ENCODE measurements at places on chromosomes 6 and 20.

- no peak for DNase-seq
These were observed 14.3 kb upstream of the ELOVL2 start for GRCh38 chr6:11058406-11058805.

- DNase-seq, result no peak
These were observed 243.6 kb downstream of the KCNQ5 start for GRCh38 chr6:72865467-72865866.

DNA sequence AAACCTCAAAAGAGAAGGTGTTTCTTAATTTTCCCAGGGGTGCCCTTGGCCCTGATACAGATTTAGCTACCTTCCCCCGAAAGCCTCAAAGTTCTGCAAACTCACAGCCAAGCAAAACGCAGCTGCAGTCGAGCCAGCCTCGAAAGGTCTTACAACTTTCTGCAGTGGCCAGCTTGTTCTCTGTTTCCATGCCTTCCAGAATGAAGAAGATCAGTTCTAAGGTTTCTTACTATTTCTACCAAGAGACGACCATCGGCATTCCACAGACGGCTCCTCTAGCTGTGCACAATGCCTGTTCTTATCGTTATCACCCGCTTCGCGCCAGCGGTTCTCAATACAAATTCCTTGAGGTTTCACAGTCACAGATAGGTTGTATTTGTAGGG is 28.5 kb upstream of the CCR6 start:
- DNase-seq, result no peak

DNA sequence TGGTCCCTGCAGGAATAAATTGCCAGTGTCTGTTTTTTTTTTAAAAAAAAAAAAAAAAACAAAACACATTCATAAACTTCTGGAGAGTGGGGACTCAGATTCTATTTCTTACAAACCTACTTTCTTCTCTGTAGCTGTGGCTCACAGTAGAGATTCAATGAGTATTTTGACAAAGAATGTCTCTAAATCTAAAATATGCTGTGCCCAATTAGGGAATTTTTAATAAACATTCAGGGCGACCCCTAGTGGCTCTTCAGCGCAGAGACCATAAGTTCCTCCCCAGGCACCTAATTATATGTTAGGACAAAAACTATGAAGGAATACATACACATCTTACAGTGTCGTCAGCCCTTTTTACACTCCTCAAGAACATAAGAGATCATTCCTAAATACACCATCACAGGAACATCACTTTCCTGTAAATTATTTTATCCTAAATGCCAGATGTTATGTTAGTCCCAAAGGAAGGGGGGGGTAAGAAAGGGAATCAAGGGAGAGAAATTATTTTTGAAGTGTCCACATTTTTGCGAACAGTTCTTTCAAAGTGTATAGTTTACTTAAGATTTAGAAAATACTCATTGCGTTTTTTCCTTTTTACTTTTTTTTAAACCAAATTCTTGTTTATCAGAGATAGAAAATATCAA is 21.8 kb upstream of the NAA20 start:
- no peak for DNase-seq

- no peak for DNase-seq
These were observed 91.0 kb upstream of the SNX9 start for GRCh38 chr6:157732007-157732406.

- no peak for DNase-seq
These were observed 88.3 kb downstream of the NINL start for GRCh38 chr20:25496968-25497401.

GRCh38 chr6:40322336-40322735 is 264.8 kb downstream of the LRFN2 start:
- DNase-seq, result no peak

GRCh38 chr6:166814390-166814789 is 142.0 kb downstream of the RNASET2 start:
- DNase-seq, result no peak

DNA sequence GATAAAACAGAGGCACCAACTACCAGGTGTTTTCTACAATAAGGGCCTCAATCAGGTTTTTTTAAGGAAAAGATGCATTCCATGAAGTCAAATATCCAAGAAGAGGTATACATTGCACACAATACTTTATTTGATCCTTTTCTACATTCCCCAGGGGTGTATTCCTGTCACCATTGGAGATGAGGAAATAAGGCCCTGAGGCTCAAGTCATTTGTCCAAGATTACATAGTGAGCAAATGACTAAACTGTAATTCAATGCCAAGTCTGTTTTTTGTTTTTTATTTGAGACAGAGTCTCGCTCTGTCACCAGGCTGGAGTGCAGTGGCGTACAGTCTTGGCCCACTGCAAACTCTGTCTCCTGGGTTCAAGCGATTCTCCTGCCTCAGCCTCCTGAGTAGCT is 69.2 kb upstream of the CDYL start:
- no peak for DNase-seq

DNA sequence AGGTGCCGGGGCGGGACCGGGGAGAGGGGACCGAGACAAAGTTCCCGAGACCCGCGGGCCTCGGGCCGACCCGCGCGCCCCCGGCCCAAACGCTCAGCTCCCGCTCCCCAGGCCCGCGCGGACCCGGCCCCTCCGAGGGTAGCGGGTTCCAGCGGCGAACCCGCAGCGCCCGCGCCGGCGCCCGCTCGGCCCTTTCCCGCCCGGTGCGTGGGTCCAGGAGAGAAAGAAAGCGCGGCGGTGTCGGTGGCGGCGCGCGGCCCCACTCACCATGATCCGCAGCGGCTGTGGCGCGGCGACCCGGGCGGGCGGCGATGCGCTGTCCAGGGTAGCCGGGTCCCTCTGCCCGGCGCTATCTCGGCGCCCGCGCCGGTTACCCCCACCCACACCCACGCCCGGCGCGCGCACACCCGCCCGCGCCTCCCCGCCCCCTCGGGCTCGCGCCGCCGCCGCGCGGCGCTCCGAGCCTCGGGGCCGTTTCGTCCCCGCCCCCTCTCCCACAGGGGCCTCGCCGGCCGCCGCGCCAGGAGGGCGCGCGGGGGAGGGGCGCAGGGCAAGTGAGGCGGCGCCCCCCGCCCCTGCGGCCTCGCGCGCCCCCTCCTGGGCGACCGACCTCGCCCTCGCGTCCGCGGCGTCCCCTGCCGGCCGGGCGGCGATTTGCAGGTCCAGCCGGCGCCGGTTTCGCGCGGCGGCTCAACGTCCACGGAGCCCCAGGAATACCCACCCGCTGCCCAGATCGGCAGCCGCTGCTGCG is at the start of gene ELOVL2:
Gene ELOVL2 (minus strand): TSS at position 345 of the 751 bp plus-strand sequence. CDS start 75 bp downstream, at position 270.
- no peak for DNase-seq

DNA sequence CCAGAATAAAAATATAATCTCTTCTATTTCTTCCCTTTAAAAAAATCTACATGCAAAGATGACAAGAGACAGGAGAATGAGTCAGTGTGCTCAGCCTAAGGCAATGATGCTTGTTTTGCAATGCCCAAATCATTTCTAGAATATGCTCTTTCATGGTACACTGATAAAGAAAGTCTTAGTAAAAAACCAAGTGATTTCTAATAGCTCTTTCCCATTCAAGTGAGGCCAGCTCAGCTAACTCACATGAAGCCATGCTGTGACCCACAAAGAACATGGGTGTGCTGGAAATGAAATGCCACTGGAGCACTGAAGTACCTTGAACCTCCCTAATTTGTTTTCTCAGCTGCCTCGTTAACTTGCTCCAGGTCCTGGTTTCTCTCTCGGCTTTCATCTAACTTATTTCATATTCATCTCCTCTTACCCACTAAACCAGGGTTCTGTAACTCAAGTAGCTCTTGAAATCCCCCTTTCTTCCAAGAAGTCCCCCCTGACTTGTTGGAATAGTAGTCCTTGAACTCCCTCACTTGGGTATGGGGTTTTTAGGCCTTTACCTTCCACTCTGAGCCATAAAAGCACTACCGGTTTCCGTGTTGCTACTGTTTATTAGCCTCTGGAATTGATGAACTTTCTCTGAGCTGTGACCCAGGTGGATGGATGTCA is 92.7 kb downstream of the IRF4 start:
- no peak for DNase-seq

DNA sequence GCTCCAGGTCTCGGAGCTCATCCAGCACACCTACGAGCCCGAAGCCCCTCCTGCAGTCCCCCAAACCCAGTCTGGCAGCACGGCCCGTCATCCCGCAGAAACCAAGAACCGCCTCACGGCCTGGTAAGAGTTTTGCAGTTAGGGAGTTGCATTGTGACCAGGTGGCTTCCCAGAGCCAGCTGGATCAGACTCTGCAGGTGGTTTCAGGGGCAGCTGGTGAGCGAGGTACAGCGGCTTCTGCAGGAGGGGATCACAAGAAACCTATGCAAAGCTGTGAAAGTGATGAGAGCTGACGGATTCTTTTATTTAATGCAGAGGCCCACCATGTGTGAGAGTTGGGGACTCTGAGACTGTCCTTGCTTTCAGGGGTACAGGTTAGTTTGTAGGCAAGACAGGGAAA is 45.9 kb upstream of the SCGN start:
- DNase-seq, result no peak

DNA sequence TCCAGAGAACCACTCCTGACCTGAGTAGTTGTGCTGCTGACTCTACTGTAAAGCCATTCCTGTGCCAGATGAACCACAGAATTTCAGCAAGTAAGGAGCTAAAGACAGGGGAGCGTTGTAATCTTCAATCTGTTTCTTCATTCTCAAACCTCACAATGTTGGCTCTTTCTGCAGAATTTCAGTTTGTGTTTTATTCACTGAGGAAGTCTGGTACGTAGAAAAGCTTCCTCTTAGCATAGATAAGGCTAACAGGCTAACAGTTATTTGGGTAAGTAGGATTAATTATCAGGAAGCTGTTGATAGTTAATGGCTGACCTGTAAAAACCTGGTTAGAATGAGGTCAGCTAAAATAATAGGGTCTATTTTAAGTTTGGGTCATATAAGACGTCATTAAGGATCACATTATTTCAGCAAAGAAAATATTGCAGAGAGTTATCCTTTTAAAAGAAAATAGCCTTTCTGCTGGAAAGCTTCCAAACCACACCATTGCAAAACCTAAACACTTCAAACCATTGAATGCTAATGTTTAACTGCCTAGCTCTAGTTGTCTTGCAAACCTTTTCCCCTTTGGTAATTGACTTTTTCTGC is 14.1 kb upstream of the TENT5A start:
- no peak for DNase-seq

DNA sequence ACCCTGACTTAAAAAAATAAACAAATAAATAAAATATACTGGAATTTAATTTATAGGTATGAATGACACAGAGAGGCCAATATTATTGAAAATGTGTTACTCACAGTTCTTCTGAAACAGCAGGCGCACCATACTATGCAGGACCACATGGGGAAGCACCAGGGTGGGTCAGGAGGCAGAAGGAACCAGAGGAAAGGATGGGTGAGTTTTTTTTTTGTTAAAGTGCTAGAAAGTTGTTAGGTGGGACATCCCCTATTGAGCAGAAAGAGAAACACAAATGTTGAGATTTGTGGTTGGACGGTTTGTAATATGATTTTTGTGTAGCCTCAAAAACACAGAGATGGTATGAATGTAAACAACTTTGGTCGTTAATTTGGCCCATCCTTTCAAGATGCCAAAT is 26.0 kb downstream of the PTPRA start:
- no peak for DNase-seq

GRCh38 chr6:43499028-43499815 is 10.9 kb downstream of the LRRC73 start:
- DNase-seq, result no peak

- DNase-seq, result no peak
These were observed 33.3 kb downstream of the SUN5 start for GRCh38 chr20:32970973-32971300.

DNA sequence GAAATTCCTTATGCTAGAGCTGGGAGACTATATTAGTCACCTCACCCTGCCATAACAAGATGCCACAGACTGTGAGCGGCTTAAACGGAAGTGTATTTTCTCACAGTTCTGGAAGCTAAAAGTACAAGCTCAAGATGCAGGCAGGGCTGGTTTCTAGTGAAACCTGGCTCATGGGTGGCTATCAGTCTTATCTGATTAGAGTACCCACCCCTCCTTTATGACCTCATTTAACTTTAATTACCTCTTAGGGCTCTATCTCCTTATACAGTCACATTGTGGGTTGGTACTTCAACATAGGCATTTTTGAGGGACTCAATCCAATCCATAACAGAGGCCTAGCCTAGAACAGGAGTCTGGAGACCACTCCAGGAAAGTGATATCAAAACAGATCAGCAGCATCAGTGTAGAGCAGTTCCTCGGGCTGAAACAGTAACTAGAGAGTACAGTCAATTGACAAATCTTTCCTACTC is 2.3 kb upstream of the SNRNP48 start:
- DNase-seq, result no peak

DNA sequence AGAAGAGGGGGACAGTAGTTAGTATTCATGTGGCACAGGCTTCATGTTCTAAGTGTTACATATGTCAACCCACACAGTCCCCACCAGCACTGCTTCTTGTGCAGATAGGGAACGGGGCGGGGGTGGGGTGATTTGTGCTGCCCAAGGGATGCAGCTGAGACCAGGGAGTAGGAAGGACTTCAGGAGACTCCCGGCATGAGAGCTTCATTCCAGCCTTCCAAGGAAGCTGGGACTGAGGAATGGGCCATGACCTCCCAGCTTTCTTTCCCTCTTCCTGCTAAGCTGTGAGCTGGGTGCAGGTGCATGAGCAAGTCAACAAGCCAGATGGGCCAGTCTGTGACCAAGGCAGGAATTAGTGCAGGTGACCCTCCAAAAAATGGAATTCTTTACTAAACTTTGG is 9.2 kb downstream of the BEND3 start:
- DNase-seq, result no peak

GRCh38 chr6:37774028-37774680 is 45.4 kb upstream of the ZFAND3 start:
- DNase-seq, result no peak

DNA sequence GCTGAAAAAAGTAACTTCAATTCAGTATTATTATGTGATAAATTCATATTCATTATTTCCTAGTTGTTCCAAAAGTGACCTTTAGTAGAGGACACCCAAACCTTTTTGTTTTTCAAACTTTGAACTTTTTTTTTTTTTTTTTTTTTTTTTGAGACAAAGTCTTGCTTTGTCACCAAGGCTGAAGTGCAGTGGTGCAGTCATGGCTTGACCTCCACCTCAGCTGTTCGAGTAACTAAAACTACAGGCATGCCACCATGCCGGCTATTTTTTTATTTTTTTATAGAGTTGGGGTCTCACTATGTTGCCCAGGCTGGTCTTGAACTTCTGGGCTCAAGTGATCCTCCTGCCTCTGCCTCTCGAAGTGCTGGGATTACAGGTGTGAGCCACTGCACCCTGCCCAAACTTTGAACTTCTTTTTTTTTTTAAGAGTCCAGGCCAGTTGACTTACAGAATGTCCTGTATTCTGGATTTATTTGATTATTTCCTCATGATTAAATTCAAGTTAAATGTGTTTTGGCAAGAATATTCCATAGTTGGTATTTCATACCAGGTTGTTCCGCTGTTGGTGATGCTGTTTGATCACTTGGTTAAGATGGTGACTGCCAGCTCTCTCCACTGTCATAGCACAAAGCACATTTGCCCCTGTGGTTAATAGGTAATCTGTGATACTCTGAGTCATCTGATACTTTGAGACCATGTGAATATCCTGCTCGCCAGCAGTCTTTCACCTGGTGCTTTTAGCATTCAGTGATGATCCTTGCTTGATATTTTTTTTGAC is 48.0 kb downstream of the VAPB start:
- no peak for DNase-seq

- no peak for DNase-seq
These were observed 194.9 kb downstream of the PHACTR1 start for GRCh38 chr6:12911427-12911826.

- no peak for DNase-seq
These were observed 1025.0 kb upstream of the GJE1 start for GRCh38 chr6:141107591-141108160.

- no peak for DNase-seq
These were observed 164.7 kb downstream of the FOXC1 start for GRCh38 chr6:1774226-1774915.
